ENCODE measurements at places on chromosomes 13 and 19.

- no peak for DNase-seq
Observed at GRCh38 chr19:9189535-9189934, 10.8 kb downstream of the OR7D2 start.

DNA sequence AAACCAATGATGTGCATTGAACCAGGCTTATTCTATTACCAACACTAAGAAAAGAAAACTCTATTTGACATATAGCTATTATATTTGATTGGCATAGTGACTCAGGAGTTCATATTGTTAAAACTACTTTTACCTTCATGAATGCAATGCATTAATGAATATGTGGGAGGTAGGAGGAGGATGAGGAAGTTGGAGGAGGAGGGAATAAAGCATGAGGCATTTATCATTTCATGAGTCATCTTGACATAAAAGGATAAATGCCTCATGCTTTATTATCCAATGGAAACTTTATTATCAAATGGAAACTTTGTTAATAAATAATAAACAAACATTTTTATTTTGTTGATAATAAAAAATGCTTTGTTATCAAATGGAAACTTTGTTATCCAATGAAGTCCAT, 116.5 kb downstream of the SPRY2 start:
- no peak for DNase-seq

GRCh38 chr13:72514146-72514545, 213.3 kb downstream of the MZT1 start:
- DNase-seq = peak; percentile 31

DNA sequence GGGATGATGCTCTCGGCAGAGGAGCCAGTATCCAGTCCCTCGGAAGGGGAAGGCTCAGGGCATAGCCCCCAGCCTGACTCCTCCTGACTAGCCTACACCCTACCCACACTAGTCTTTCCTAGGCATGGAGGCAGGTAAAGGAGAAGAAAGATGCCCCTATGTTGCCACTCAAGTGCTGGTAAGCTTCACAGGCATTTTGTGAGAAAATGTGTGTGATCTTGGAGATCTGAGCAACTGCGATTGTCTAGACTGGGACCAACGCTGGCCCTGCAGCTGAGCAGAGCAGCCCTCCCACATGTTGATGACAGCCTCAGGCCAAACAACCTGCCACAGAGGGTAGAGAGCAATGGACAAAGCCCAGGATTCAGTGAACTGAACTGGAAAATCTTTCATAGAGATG, 11.7 kb upstream of the ATP12A start:
- no peak for DNase-seq

GRCh38 chr19:776549-776948, 20.7 kb upstream of the PTBP1 start:
- DNase-seq = peak; percentile 69

DNA sequence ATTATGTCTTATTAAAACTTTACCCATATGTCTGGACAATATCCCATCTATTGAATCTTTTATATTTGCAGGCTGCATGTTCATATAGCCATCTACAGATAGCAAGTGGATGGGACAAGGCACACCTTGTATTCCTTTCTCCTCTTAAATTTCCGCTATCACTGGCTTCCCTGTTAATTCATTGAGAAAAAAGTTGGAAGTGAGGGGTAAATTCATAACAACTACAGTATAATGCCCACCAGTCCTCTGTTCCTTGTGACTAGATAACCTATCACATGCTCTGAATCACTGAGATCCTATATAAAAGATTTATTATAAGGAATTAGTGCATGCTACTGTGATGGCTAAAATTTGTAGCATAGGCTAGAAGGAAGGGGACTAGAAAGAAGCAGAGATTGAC, 1005.8 kb upstream of the ATXN8OS start:
- no peak for DNase-seq

DNA sequence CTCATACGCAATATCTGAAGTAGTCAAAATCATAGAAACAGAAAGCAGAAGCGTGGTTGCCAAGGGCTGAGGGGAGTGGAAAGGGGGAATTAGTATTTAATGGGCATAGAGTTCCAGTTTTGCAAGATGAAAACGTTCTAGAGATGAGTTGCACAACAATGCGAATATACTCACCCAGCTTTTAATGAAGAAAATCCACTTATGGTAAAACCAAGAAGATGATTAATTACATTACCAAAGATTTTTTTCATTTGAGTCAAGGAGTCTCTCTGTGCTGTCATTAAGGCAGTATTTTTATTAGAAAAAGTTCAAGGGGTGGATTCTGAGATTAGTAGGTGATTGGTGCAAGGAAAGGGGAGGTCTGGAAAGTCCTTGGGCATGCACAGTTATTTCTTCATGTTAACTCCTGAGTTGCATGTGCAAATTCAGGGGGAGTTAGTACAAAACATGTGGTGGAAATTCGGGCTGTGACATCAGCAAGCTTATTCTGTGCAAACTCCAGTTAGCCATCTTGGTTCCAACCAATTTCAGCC, 6.9 kb upstream of the CBY2 start:
- DNase-seq = no peak

GRCh38 chr13:109331898-109332297, 454.5 kb downstream of the IRS2 start:
- peak; percentile 49 for DNase-seq

- no peak for DNase-seq
Observed at GRCh38 chr19:35693422-35693821, 10.9 kb upstream of the ZBTB32 start.

- DNase-seq = peak; percentile 61
Observed at GRCh38 chr13:24203811-24204210, 43.3 kb downstream of the SPATA13 start.

GRCh38 chr13:113898391-113898790, 34.5 kb upstream of the GAS6 start:
- no peak for DNase-seq

DNA sequence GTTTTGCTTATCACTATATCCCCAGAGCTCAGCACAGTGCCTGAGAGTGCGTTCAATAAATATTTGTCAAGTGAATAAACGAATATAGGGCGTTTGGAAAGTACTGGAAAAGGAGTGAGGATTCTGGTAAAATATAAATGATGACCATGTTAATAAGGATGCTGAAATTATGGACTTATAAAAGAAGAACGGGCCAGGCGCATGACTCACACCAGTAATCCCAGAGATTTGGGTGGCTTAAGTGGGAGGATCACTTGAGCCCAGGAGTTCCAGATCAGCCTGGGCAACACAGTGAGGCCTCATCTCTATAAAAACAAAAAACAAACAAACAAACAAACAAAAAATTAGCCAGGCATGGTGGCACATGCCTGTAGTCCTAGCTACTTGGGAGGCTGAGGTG, 198.1 kb downstream of the VWA8 start:
- DNase-seq = no peak

All from eye (tissue), 1 donor.